ENCODE measurements at places on chromosomes 2 and 18.

DNA sequence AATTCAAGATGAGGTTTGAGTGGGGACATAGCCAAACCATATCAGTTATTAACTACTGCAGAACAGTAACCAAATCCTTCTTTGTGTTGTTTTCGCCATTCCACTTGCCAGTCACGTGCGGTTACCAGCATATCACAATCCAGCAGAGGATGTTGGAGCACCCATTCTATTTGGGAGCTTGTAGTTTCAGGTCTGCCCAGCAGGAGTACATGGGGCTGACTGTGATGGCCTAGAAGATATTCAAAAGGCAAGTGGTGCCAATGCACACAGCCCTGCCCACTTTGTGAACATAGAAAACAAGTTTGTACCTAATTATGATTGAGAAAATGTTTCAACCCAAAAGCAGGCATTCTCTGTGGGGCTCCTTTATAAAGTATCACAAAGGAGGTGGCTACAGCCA is 57.0 kb downstream of the ZNF519 start:
- DNase-seq: no peak

DNA sequence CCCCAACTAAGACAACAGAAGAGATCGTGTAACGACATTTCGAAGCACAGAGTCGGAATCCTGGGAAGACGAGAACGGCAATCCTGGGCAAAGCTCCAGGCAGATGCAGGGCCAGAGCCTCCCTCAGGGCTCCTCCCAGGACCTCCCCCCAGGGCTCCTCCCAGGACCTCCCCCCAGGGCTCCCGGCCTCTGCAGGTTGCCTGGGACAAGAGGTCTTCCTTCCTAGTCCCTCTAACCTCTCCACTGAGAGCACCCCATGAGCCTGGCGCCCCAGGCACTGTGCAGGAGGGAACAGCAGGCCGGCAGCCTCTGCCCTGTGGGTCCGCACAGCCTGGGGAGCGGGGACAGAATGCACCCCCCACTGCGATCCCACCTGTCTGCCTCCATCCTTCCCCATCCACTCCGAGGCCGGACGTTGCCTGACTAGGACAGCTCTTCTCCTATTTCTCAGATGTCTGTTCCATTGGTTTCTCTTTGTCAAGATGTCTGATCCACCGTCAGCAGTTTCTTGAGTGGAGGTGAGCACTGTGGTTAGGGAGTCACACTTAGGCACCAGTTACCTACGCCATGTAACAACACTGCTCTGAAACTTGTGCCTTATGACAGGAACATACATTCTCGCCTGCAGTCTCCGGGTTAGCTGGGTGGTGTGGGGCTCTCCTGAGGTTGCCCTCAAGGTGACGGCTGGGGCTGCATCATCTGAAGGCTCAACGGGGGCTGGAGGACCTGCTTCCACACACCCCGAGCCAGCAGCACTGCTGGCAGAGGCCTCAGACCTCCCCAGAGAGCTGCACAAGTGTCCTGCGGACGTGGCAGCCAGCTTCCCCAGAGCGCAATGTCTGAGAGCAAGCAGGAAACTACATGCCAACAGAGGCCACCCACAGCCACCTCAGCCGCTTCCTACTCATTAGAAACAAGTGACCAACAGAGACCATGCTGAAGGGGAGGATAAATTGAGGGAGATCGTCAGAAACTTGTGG is 28.9 kb downstream of the ADI1 start:
- no peak for DNase-seq

DNA sequence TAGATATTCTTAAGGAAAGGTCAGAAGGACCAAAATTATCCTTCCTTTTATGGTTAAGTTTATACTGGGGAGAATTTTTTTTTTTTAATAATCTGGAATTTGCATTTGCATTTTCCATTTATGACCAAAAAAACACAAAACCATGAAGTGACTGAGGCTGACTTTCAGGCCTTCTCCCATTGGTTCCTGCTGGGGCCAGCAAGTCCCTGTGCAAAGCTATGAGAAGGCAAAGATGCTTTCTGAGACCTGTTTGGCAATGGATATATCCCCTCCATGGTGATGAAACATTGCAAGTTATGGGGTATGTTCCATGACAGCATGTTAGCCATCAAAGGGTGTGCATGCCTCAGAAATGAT is 60.8 kb downstream of the KIAA2012 start:
- no peak for DNase-seq

DNA sequence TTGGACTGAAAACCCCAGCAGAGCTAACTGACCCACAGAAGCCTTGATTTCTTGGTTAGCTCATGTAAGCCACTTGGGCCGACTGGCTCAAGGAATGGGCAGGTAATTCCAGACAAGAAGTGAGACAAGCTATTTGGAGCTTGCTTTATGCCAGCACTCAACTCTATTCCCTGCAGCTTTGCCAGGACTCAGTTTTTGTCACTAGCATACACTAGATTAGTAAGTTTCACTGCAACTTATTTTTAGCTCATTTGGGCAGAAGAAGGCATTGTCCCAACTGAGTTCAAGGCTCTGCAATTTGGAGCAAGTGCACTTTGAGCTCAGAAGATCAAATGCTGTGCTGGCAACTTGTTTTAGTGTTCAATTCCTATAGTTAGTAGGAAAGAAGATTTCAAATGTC is 116.1 kb downstream of the SLC4A3 start:
- no peak for DNase-seq

GRCh38 chr2:42246562-42246961 is 77.4 kb downstream of the EML4 start:
- no peak for DNase-seq

GRCh38 chr2:158724803-158725381 is 70.2 kb upstream of the DAPL1 start:
- no peak for DNase-seq
